CD4-positive, alpha-beta T cell treated with Interleukin-2 at 100 ng/mL for 4 hours (primary cell): ENCODE measurements at places on chromosomes 12 and 14.

DNA sequence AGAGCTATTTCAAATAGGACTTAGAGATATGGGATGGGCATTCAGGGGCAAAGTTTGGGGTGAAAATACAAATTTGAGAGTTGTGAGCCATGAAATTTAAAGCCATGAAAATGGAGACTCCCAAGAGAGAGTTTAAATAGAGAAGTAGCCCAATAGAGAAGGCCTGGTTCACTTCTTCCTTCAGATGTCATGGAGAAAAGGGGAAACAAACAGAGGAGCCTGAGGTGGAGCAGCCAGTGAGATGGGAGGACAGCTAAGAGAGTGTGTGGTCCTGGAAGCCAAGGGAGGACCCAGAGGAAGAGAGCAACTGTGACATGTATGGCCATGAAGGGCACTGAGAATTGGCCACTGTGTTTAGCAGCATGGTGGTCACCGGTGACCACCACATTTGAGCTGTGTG lies 12.3 kb upstream of the DYNLL1 start:
- no peak for DNase-seq

DNA sequence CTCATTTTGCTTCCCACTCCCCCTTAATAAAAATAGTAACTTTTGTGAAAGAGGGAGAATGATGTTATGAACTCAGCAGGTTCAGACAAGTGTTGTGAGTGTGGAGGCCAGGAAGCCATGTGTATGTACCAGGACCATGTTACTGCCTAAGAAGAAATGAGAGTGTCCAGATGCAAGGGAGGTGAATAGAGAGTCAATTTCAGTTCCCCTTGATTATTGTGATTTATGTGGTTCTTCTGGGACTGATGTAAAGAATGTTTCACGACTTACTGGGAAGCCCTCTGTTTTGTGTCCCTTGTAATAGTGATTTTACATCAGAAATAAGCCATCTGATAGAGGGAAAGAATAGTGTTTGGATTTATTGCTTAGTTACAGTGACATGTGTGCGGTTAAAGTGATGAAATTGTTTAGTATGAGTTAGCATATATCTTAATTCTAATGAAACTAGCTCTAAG lies 32.5 kb downstream of the FBXO34 start:
- no peak for DNase-seq

DNA sequence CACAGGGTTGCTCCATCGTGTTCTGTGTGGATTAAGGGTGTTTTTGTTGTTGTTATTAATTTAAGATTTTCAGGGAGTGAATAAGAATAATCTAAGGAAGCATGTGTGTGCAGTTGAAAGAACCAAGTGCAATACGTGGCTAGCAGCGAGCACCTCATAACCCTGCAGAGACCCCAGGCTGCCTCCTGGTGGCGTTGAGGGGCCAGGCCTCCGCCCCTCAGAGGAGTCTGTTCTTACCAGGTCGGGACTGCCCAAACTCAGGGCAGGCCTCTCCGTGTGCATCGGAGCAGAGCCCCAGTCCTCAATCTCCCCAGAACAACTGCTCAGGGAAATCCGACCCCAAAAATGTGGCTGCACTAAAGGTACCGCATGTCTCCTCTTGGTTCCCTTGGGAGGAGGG lies 36.8 kb downstream of the IL31 start:
- no peak for DNase-seq

- no peak for DNase-seq
Observed at GRCh38 chr12:56128670-56129205, 671 bp downstream of the ESYT1 start.

DNA sequence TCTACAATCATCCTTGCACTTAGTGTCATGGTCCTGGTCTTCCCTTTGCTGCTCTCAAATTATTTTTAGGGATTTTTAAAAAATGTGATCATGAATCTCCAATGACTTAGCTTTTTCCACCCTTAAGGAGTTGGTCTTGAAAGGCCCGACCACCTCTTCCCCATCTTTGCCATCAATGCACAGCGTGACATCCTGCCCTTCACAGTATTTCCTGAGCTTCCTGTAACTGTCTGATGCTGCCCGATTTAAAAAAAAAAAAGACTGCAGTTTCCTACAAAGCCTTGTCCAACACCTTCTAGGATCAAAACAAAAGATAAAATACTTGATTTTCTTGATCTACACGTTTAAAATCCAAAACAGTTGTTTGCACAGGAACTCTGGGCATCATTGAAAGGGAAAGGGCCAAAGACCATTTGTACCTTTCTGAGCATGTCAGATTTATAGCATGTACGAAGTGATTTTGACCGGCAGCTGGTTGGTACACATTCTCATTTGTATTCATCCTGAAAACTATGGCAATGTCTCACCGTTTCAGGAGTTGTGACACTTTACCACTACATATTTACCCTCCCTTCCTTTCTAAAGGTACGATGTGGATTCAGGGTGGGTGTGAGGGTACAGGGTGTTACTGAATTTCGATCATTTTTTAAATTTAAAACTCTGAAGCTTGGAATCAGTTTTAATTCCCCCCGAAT lies 7.4 kb upstream of the ELK3 start:
- DNase-seq = no peak
